ENCODE measurements at places on chromosomes 4 and X. TPM values are rescaled to one million over a fixed set of nuclear protein-coding genes. Genes with fewer than 3 reads are reported as not detected.

DNA sequence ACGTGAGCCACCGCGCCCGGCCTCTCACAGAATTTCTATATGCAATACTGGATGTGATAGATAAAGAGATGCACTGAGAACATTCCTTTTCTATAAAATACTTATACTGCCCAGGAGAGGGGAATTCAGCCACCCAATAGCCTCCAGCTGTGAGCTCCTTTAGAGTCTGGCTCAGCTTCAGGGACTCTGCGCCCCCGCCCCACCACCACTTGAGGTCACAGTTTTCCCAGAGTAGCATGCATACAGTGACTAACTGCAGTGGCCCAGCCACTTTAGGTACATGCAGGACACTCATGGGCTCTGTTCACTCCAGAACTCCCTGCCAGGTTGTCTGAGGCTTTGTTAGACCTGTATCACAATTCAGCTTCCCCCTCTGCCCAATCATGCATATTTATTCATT lies 144.4 kb upstream of the TET2 start:
- no peak for DNase-seq

DNA sequence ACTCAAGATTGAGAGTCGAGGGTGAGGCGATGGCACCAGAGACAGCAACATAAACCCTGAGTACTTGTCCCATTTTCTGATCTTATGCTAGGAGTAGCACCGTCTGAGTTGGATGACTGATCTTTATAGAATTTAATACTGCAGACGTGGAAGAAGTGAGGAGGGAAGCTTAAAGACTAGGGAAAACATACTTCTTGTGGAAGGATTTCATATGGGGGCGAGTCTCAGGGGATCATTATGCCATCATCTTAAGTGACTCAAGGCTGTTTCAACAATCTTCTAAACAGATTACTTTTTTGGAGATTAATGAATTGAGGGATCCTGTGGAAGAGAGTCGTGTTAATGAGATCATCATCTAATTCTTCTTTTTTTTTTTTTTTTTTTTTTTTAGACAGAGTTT lies 17.2 kb upstream of the FAT1 start:
- DNase-seq, result no peak

DNA sequence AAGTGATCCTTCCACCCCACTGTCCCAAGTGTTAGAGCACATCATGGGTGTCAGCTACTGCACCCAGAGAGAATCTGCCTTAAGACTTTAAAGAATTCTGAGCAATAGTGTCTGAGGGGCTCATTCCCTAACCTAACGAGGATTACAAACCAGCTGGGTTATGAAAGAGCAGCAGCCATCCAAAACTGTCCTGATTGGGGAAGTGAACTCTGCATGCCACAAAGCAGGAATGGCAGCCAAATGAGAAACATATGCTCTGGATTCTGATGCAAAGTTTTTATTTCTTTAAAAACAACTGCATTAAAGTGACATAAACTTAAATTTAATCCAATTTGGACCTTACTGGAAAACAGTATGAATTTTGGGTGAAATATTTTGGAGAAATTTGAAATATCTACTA lies 103.2 kb downstream of the ANXA3 start:
- no peak for DNase-seq

Gene VEGFC
- not detected for total RNA-seq

DNA sequence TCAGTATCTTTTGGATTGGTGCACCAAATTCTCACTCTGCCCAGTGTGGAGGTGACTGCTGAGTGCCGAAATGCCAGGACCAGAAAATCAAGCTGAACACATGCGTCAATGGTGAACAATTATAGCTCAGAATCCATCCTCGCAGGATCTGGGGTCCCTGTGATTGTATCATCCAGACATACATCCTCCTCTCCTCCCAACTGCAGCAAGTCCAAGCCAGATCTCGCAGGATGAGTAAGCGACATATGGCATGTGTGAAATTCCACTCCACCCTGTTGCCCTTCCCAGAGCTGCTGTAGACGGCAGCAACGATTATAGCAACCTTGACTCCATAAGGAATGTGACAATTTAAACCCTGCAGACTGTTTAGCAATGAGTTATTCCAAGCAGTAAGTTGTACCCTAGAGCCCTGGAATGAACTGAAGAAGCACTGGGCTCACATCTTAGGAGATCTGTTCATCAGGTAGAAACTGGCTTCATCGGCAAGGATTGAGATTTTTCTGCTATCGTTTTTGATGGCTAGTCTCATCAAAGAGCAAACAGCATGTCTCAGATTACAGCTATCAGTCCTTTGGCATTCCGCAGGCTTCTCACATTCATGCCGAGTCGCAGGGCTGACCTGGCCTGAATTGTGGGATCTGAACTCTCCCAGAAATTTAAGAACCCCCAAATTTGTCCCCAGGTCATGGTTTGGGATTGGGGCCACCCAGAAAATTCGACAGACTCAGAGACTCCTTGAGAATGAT lies 35.5 kb upstream of the SORBS2 start:
- no peak for DNase-seq

DNA sequence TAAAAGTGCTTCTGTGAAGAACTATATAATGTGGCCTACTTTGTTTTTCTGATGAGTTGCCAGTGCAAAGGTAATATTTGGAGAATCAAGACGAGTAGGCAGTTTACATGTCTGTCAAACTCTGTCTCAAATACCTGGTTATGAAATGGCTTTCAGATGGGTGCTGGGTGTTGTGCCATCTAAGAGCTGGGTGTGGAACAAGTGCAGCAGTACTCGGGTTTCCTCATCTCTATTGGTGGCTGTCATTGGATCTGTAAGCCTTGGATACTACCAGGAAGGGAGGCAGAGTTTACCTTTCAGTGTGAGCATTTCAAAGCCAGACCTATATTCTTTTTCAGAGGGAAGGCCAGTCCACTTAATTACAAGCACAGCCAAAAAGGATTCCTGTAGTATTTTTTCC lies 37.2 kb downstream of the MTM1 start:
- DNase-seq, result no peak

DNA sequence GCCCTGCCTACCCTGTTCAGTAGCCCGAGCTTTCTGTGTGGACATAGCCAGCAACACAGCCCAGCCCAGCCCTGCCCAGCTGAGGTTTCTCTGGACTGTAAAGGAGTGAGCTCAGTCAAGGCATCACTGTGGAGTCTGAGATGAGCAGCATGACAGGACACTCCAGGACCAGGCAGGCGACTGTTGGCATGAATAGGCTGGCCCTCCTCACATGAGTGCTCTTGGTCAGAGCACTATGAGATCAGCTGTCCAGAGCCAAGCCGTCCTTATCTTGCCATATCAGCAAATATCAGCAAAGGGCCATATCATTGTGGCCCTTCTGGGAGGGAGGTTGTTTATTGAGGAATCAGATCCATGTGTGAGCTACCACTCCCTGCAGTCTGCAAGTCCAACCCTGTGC lies 30.9 kb downstream of the REELD1 start:
- no peak for DNase-seq

Gene HTN1
- total RNA-seq, result not detected

- DNase-seq, result no peak
Measured at GRCh38 chrX:74325130-74326059, 21.4 kb downstream of the ZCCHC13 start.

- DNase-seq, result no peak
Measured at GRCh38 chr4:6925357-6925836, 15.8 kb downstream of the TBC1D14 start.
